Stimulated activated CD8-positive, alpha-beta memory T cell treated with anti-CD3 and anti-CD28 coated beads, Interleukin-7, amount 100 ng/mL, for 24 hours (primary cell): ENCODE measurements at places on chromosomes 4 and X.

- DNase-seq, result no peak
These were observed 34.3 kb downstream of the IRF2 start for GRCh38 chr4:184439856-184440594.

GRCh38 chr4:54837576-54838140 is 179.9 kb downstream of the KIT start:
- DNase-seq, result no peak

DNA sequence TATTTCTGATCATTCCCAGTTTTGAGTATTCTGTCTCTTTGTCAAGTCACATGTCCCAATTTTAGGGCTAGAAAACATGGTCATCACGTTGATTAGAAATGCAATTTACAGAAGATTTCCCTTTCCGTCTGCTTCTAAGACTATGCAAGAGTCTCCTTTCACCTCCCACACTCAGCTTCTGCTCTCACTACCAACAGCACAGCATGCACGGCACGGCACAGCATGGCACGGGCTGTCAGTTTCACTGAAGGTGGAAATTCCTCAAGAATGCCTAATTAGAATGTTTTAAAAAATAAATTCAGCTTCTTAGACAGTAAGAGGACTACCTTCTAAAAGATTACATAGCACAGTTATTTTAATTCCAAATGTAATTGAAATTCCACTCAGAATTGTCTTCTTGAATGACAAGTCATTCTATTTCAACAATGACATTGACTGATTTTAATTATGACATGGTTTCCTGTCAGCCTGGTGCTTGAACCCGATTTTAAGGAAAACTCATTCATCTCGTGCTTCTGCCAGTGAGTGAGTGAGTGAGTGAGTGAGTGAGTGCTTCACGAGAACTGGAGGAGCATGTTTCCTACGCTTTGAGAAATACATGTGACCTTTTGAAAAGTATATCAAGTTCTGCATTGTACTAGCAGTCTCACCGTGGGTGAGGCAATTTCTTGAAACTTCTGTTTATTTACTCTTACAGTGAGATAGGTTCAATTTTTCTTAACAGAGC is 124.8 kb upstream of the SORBS2 start:
- DNase-seq, result no peak

DNA sequence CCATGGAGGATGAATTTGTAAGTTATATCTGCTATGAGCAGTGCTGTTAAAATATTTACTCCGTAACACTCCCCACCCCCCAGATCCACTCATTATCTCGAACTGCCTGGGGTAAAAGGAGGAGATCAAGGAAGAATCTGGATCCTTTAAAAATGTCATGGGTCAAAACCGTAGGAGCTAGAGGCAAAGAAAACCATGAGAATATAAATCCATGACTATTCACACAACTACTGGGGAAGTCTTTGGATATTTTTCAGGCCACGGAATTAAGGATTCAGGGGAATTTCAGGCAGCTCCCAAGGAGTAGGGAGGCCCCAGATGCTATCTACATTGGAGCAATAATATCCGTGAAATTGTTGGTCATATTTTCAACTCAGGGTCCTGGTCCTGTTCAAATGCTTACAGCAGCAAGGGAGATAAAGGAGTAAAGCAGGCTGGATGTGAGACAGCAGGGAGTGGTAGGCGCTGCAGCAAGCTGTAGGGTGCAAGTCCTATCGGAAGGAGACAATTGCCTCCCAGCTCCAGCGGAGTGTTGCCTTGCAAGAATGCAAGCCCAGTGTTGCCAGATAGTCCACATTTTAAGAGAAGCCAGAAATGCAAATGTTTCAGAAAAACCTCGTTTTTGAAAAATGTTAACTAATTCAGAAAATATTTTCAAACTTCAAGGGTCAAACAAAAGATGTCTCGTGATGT is 116.2 kb upstream of the KIT start:
- no peak for DNase-seq

- no peak for DNase-seq
These were observed 2.8 kb downstream of the RENBP start for GRCh38 chrX:153941336-153942252.

GRCh38 chrX:48939524-48940228 is 17.7 kb downstream of the OTUD5 start:
- no peak for DNase-seq

DNA sequence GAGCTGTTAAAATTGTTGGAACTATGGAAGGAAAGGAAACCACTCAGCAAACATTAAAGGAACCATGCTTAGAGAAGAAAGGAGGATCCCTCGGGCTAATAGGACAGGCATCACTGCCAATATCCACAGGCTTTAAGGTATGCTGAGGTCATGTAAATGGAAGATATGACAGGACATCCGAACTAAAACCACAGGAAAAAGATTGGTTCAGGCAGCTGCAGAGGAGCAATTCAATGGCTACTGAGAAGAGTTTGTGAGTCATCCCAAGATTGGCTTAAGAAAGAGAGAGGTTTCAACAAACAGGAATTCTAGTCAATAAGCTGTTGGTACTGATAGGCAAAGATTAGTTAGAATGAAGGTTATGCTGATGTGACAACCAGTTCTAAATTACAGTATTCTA is 106.4 kb upstream of the FAM241A start:
- no peak for DNase-seq

DNA sequence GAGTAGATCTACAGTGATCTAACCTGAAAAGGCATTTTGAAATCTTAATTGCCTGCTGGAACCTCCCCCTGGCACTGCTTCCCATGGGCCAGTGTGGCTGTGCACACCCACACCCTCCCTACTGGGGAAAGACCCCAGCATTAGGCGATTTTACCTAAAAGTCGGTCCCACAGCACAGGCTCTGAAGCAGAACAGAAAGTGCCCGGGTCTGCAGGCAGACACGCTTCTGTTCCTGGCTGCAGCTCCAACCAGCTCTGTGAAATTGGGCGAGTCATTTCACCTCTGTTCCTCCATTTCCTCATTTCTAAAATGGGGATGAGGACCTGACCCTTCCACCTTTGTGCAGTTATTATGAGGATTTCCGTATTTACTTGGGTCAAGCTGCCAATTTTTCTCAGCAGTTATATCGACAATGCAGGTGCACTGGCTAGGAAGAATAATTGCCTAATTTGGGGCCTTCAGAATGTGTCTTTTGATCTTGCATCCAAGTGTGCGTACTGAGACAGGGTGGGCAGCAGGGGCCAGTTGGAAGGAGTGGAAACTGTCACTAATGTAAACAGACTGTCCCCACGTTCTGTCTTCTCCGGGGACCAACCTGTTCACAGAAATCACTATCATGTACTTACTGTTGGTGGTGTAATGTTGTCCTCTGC is 7.1 kb downstream of the KLF3 start:
- DNase-seq, result no peak

- no peak for DNase-seq
These were observed 171.1 kb downstream of the LARP7 start for GRCh38 chr4:112808001-112808400.

GRCh38 chr4:108227923-108228322 is 59.2 kb upstream of the LEF1 start:
- DNase-seq, result no peak

- no peak for DNase-seq
These were observed 73.6 kb downstream of the CEP44 start for GRCh38 chr4:174357321-174357720.

- DNase-seq, result no peak
These were observed 317.2 kb downstream of the PDGFC start for GRCh38 chr4:156654410-156654809.

- no peak for DNase-seq
These were observed 16.6 kb downstream of the ARHGAP24 start for GRCh38 chr4:85491527-85491926.

DNA sequence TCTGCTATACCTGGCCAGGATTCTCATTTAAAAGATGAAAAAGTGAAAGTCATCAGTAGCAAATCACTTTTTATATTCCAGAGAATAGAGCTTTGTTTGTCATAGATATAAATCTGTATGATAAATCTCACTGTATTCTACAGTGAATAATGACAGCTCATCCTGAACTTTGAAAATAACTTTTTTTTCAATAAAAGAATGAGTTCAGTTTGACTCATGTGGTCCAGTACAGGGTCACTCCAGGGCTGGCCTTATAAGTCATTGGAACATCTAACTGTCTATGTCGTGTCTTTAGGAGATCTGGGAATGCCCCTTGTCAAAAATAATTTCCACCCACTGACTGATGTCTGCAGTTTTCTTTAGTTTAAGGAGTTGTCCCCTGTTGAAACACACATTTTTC is 18.5 kb upstream of the CXCL8 start:
- DNase-seq, result no peak

- no peak for DNase-seq
These were observed 29.8 kb downstream of the SPANXA2 start for GRCh38 chrX:141619336-141619735.

GRCh38 chr4:134948110-134948642 is 746.6 kb upstream of the PABPC4L start:
- DNase-seq, result no peak

DNA sequence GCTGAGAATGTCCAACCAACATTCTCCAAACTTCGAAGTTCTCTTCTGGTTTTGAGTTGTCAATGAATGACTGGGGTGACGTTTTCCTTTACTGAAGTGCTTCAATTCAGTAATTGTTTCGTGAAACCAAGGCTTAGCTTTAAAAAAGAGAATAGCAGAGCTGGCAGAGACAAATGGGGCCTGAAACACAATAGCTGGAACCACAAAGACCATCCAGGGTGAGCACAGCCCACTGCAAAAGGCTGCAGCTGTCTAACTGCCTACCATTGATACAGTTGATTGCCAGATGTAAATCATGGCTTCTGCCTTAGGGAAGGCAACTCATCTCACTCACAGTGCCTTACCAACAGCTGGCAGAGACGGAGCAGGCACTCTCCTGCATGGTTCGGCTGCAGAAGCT is 78.7 kb upstream of the ZNF518B start:
- no peak for DNase-seq

DNA sequence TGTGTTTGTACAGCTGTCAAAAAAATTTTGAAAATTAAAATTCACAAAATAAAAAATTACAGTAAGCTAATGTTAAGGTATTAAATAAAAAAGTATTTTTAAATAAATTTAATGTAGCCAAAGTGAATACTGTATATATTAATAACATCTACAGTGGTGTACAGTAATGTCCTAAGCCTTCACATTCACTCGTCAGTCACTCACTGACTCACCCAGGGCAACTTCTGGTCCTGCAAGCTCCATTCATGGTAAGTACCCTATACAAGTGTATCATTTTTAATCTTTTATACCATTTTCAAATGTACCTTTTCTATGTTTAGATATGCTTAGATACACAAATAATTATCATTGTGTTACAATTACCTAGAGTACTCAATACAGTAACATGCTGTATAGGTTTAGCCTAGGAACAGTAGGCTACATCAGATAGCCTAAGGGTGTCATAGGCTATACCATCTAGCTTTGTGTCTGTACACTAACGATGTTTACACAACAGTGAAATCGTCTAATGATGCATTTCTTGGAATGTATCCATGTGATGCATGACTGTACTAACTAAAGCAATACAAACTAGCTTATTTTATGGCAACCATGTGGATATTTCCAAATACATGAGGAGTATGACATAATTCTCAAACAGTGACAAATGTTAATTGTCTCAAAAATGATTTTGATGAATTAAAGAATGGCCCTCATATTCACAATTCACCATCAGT is 13.7 kb downstream of the DDX60 start:
- no peak for DNase-seq

GRCh38 chr4:19689511-19689910 is 562.2 kb upstream of the SLIT2 start:
- no peak for DNase-seq

- DNase-seq, result no peak
These were observed 422.9 kb downstream of the SPRY1 start for GRCh38 chr4:123819362-123820035.

GRCh38 chrX:132491191-132491590 is 2.4 kb upstream of the MBNL3 start:
- DNase-seq, result no peak

DNA sequence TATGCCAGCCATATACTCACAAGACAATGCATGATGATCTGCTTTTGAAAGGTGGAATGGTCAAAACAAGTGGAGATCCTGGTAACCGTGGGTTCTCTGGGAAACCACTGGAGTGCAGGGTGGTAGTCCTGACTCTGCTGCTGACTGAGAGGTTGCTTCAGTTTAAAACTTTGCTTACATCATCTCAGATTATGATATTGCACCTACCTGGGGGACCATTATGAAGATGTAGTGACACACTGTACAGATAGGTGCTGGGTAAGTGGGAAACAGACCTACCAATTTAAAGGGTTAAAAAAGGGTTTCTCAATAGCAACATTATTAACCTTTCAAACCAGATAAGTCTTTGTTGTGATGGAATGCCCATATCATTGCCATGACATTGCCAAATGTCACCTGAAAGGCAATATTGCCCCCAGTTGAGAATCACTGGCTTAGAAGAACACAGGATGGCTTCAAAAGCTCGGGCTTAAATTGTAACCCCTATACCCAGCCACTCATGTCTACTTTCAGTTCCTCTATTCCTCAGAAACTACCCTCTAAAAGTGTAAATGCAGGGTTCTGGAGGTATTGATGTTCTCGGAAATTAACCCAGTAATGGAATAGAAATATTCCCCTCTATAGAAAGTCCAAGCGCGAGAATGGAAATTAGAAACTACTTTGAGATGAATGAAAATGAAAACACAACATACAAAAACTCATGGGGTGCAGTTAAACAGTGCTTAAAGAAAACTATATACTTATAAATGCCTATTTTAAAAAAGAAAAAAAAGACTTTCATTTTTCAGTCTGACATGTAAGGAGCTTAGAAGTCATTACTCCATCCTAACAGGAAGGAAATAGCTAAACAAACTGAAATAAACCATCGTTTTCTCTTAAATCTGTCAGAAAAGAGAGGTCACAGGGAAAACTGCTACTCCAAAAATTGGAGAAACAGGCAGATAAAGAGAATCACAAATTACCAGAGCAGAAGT is 65.8 kb downstream of the ARHGEF6 start:
- DNase-seq, result no peak

- no peak for DNase-seq
These were observed 42.6 kb downstream of the SUPT20HL2 start for GRCh38 chrX:24271262-24271661.

GRCh38 chrX:11908371-11908770 is 150.3 kb downstream of the MSL3 start:
- no peak for DNase-seq

- no peak for DNase-seq
These were observed 44.2 kb downstream of the ABHD18 start for GRCh38 chr4:128009428-128009827.
